DND-41 (cell line): ENCODE measurements at places on chromosomes 6 and 20.

GRCh38 chr6:125211352-125211751 is 57.8 kb downstream of the TPD52L1 start:
- no peak overlapping the region for H3K4me3 ChIP-seq
- H3K4me1 ChIP-seq = no peaks in the 10 kb centered on the region
- no peak for DNase-seq
- no peak overlapping the region for H3K27ac ChIP-seq
- H3K36me3 ChIP-seq = no peaks in the 10 kb centered on the region

GRCh38 chr20:38635721-38636288 is 34.2 kb downstream of the ARHGAP40 start:
- H3K27ac ChIP-seq = no peak overlapping the region
- peaks cover 7% of the 10 kb centered on the region for H3K27me3 ChIP-seq
- no peaks in the 10 kb centered on the region for H3K36me3 ChIP-seq
- no peaks in the 10 kb centered on the region for H3K4me1 ChIP-seq
- H3K4me3 ChIP-seq = no peak overlapping the region

DNA sequence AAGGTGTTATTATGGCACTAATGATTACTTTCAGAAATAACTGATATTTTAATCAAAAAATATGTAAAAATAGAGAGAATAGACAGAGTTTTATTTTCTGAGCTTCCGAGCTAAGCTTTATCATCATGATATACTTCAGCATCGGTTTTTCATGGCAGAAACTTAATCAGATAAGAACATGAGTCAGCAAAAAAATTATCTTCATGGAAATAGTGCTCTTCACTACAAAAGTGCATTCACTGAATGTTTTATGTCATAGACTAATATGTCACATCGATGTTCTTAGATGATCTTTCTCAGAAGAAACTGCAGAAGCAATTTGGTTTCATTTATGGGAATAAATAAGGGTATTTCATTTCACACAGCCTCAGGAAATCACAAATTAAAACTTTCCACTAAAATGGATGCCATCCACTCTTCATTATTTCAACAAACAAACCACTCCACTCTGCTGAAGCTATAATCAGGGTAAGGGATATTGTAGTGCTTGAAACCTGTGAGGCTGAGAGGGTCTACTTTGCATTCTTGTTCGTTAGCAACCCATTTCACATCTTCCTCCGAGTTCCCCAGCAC is 10.2 kb upstream of the MAP3K7 start:
- H3K4me1 ChIP-seq = no peaks in the 10 kb centered on the region
- no peak overlapping the region for H3K4me3 ChIP-seq
- no peaks in the 10 kb centered on the region for H3K36me3 ChIP-seq
- H3K27ac ChIP-seq = no peak overlapping the region
- DNase-seq = no peak

DNA sequence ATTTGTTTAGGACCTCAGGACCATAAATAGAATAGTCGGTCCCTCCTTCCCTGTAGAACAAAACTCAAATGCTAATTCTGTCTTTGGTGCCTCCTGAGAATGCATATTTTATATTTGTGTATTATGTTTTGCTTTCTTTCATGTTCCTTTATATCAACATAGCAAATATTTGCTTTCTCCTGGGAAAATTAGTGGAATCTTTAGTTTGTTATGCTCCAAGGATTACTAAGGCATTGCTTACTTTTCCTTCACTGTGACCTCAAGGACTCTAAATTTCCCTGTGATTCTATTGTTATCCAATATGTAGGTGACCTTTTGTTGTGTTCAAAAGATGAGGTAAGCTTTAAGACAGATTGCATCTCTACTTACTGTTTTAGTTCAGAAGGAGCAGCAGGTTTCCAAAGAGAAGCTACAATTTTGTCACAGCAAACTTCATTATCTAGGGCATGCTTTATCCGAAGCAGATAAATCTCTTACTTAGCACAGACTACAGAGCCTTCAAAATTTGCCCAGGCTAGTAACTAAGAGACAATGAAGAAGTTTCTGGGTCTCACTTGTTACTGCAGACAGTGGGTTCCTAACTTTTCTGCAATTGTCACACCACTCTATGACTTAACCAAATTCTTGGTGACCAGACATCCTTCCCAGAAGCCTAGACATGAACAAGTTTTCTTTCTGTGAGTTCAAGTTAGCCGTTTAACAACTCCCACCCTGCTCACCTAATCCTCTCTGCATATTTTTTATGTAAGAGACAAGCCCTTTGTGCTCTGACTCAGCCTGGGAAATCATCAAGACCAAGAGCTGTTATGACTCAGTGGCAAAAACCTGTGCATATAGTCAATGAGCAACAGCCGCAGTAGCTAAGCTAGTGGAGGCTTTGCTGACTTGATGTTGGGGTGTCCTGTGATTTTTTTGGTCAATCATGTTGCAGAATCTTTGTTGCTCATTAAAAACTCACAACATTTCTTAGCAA is 378.8 kb downstream of the QKI start:
- no peak for DNase-seq
- no peak overlapping the region for H3K4me3 ChIP-seq
- H3K27ac ChIP-seq = no peak overlapping the region
- no peaks in the 10 kb centered on the region for H3K27me3 ChIP-seq
- H3K4me1 ChIP-seq = no peaks in the 10 kb centered on the region

GRCh38 chr20:32189691-32190615 is 17.6 kb downstream of the PLAGL2 start:
- H3K27ac ChIP-seq = peak overlapping the region; percentile 70
- DNase-seq = peak; percentile 69
- peak overlapping the region; percentile 56 for H3K4me3 ChIP-seq
- peaks cover 26% of the 10 kb centered on the region for H3K4me1 ChIP-seq
- peaks cover 22% of the 10 kb centered on the region for H3K36me3 ChIP-seq

DNA sequence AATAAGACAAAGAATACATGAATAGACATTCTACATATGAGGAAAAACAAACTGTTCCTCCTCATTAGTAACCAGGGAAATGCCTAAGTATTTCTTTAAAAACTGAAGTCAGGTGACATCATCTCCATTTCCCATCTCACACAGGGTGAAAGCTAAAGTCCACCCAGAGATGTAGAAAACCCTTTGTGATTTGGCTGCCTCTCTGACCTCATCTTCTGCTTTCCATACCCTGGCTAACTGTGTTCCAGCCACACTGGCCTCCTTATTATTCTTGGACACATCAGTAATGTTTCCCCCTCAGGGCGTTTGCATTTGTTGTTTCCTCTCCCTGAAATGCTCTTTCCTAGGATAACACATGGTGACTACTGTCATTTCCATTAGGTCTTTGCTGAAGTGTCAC is 40.4 kb downstream of the ESF1 start:
- no peaks in the 10 kb centered on the region for H3K4me1 ChIP-seq
- H3K27me3 ChIP-seq = no peaks in the 10 kb centered on the region
- DNase-seq = no peak
- peaks cover 75% of the 10 kb centered on the region for H3K36me3 ChIP-seq
- H3K27ac ChIP-seq = peak overlapping the region; percentile 11; the same call in 1 of the 2 replicates

DNA sequence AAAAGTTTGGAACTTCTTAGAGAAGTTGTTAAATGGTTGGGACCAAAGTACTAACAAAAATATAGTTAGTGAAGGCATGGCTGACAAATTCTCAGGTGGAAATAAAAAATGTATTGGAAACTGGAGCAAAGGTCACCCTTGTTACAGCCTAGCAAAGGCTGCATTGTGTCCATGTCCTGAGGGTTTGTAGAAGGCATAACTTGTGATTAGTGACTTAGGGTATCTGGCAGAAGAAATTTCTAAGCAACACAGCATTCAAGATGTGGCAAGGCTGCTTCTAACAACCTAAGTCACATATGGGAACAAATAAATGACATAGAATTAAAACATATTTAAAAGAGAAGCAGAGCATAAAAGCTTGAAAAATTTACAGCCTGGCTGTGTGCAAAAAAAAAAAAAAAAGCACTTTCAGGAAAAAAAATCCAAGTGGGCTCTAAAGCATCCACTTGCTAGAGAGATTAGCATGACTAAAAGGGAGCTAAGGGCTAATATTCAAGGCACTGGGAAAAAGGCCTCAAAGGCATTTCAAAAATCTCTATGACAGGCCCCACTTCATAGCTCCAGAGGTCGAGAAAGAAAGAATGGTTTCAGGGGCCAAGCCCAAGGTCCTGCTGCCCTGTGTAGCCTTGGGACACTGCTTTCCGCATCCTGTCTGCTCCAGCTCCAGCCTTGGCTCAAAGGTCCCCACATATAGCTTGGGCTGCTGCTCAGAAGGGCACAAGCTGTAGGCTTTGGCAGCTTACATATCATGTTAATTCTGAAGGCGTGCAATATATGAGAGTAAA is 453.2 kb upstream of the PTCHD4 start:
- H3K27ac ChIP-seq = no peak overlapping the region
- DNase-seq = no peak
- no peak overlapping the region for H3K4me3 ChIP-seq

DNA sequence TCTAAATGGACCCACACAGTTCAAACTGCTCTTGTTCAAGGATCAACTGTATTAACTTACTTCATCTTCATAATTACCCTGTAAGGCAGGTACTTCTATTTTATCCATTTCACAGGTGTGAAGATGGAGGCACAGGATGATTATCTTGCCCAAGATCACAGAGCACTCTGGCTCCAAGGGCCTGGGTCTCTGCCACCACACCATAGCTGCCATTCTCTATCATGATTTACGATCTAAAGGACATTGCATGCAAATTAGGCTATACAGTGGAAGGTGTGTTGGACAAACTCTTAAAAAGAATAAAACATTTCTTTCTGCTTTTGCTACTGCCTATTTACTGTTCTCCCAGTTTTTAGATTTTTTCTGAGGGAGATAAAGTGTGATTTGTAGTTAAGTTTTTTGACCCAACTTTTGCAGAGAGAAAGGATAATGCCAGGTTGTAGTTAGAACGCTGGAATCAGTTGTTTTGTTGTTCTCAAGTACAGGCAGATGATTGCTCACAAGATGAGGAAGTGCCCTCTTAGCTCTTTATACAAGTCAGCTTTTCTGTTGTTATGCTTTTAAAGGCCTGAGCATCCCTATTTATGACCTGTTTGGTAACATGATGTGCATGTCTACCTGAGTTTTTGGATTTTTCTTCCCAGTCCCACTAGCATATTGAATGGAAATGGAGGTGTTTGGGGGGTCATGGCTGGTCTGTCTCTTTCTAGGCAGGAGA is 247.9 kb downstream of the ZFAND3 start:
- peaks cover 30% of the 10 kb centered on the region for H3K36me3 ChIP-seq
- no peak for DNase-seq
- H3K4me3 ChIP-seq = no peak overlapping the region
- no peaks in the 10 kb centered on the region for H3K4me1 ChIP-seq
- H3K27me3 ChIP-seq = no peaks in the 10 kb centered on the region
- H3K27ac ChIP-seq = no peak overlapping the region

GRCh38 chr6:119627908-119628669 is 278.5 kb upstream of the MAN1A1 start:
- peaks cover 4% of the 10 kb centered on the region; the same call in 1 of the 2 replicates for H3K4me1 ChIP-seq
- no peaks in the 10 kb centered on the region for H3K36me3 ChIP-seq
- H3K27me3 ChIP-seq = no peaks in the 10 kb centered on the region
- no peak overlapping the region for H3K4me3 ChIP-seq
- no peak for DNase-seq

DNA sequence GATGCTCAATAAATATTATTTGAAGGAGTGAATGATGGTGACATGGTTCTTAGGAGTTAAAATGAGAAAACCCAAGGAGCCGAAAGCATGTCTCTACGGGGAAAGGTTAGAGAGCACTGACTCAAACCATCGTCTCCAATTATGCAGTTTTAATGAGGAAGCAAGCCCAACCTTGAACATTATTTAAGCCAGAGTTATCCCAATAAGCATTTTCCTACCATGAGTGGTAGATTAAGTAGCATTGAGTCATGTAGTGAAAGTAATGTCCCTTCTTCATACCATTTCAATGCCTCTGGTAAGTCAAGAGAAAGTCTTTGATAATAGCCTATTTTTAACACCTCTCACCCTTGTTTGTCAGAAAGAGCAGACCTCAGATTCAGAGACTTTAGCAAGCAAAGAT is 13.5 kb downstream of the TSHZ2 start:
- H3K36me3 ChIP-seq = no peaks in the 10 kb centered on the region
- peaks cover 5% of the 10 kb centered on the region for H3K27me3 ChIP-seq

GRCh38 chr6:141734071-141734840 is 398.5 kb upstream of the GJE1 start:
- no peak for DNase-seq
- H3K27me3 ChIP-seq = no peaks in the 10 kb centered on the region
- no peaks in the 10 kb centered on the region for H3K36me3 ChIP-seq
- H3K4me3 ChIP-seq = no peak overlapping the region
- H3K4me1 ChIP-seq = no peaks in the 10 kb centered on the region

DNA sequence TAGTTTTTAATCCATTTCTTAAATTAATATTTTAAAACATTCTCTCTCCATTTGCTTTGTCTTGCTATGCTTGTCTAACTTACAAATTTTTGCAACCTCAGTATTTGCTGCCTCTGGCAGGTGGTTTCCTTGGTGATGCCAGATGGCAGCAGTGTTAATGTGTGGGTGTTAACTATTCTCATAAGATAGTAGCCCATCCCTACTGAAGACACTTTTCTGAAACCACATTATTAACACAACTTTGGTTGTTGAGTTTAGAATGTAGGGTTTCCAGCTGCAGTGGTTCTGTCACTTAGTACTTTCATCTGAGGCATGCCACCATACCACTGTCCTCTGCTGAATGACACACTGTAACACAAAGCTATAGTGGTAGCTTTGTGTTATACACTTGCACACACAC is 75.1 kb downstream of the MYO6 start:
- H3K27ac ChIP-seq = no peak overlapping the region
- DNase-seq = no peak
- H3K36me3 ChIP-seq = no peaks in the 10 kb centered on the region
- H3K4me3 ChIP-seq = no peak overlapping the region

GRCh38 chr6:158869826-158870648 is 50.9 kb upstream of the EZR start:
- H3K36me3 ChIP-seq = no peaks in the 10 kb centered on the region
- H3K4me1 ChIP-seq = peaks cover 5% of the 10 kb centered on the region; the same call in 1 of the 2 replicates
- DNase-seq = no peak
- peaks cover 3% of the 10 kb centered on the region for H3K27me3 ChIP-seq
- no peak overlapping the region for H3K4me3 ChIP-seq

GRCh38 chr6:123616942-123617341 is 19.8 kb downstream of the TRDN start:
- DNase-seq = no peak
- H3K27ac ChIP-seq = no peak overlapping the region

DNA sequence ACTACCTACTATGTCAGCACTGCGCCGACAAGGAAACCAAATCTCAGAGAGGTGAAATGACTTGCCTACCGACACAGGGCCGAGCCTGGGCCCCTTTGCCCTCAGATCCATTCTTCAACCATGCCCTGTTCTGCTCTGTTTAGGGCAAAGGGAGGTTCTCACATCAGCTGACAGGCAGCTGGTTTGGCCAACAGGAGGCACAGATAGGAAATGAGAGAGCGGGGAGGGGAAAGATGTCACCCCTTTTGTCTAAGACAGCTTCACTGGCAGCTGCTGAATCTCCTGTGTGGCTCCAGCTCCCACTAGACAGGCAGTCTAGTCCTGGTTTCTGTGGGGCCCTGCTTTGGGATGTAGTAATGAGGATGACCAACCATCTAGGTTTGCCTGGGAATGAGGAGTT is 158.7 kb downstream of the TMEM200A start:
- no peak overlapping the region for H3K4me3 ChIP-seq
- H3K27me3 ChIP-seq = no peaks in the 10 kb centered on the region
- H3K4me1 ChIP-seq = peaks cover 52% of the 10 kb centered on the region
- DNase-seq = peak; percentile 76
